Hematopoietic multipotent progenitor cell (in vitro differentiated cells): ENCODE measurements at places on chromosomes 5 and 9.

DNA sequence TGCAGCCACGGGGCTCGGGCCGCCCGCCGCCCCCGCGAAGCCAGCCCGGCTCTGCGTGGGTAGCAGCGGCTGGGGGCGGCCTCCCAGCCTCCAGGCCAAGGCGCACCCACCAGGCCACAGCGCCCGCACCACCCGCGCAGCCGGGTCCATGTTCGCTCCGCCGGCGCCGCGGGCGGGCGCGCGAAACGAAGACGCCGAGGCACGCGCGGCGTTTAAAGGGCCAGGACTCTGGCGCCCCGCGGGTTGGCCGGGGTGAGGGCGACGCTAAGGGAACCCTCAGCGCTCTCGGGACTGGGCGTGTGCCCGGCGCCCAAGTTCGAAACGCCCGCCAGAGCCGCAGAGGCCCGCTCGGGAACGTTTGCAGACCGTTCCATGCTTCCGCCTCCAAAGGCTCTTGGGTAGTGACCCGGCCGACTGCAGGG, at the start of gene PTGES2:
Gene PTGES2, minus strand, starts transcription at position 162 of the 422 bp plus-strand sequence. Its CDS starts 12 bp downstream, at position 150.
- peak; percentile 73 for DNase-seq

GRCh38 chr5:17679597-17680203, 45.4 kb downstream of the TAF11L14 start:
- DNase-seq = no peak

DNA sequence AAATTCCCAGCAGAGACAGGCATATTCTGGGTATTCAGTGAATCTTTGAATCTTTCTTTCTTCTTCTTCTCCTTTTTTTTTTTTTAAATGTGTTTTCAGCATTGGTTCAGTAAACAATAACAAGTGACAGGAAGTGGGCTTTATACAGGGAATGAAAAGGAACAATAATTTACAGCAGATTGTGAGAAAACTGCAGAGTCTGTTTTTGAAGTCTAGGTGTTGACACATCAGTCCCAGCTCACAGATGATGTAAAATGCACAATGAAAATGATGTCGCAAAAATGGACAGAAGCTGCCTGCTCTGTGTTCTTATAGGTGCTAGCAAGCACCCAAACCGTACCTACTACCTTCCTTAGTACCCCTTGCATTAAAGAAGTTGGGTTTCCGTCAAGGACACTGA, 38.8 kb downstream of the TNC start:
- DNase-seq = no peak

DNA sequence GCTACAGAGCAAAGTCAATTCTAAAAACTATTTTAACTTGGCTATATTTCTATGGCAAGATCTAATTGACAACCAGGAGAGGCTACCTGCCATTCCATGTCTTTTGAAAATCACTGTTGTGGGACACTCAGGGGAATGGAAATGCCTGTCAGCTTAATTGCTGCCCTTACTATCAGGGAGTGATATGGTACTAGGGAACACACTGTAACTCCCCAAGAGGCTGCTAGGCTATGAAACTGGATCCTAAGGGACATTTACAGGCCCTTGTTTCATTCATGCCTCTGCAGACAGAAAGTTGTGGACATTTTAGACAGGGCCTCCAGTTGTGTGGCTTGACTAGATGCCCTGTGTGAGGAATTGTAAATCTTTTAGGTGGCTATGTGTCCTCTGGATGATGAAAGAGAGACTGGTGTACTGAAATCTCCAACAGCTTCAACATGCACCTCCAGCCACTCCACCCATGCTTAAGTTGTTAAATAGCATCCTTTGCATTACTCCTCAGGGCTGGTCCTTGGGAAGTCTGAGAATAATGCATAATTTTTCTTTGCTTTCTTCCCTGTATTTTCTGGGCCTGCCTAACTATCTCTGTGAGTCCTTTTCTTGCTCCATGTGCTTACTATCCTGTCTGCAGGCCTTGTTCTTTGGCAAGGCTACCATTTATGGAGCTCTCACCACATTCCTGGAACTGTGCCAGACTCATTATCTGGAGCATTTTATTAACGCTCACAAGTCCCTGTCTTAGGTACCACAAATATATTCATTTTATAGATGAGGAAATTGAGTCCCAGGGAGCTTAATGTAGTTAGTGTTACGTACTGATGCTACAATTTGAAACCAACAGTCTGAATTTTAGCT, 3.2 kb downstream of the MROH2B start:
- no peak for DNase-seq

DNA sequence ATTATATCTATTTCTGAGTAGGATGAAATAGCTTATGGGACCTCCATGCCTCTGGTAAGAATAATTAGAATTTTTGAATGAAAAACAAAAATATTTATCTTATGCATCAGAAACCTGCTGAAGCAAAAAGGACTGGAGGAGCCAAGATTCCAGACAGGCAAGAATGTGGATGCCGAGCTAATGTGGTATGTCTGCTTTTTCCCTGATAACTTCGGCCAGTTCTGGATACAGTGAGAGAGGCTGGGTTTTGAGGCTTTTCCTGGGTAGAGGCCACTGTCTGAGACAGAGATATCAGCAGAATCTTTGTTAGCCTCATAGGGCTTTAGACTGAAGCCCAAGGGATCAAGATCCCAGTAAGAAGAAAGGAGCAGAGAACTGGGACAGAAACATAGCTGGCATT, 5.2 kb upstream of the CTNND2 start:
- DNase-seq = no peak

DNA sequence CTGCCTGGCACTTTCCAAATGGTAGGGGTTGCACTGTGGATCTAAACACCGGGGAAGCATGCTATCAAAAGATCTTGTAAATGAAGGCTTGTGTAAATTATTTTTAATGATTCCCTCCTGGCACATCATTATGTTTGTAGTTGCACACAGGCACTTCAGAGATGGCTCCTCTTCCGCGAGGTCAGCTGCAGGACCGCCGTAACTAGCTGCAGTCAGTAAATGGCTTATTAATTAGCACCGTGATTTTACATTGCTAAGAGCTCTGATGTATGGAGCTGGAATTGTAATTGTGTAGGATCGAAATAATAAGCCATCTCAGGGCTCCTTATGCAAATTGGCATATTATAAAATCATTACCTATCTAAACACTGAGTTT, 397.6 kb upstream of the IRX1 start:
- DNase-seq = no peak
